ENCODE measurements at places on chromosomes 2 and 18. TPM values are rescaled to one million over a fixed set of nuclear protein-coding genes. Genes with fewer than 3 reads are reported as not detected.

The PLCL1 gene
- total RNA-seq, result 0.09 TPM

The KYNU gene
- total RNA-seq, result 274 TPM

DNA sequence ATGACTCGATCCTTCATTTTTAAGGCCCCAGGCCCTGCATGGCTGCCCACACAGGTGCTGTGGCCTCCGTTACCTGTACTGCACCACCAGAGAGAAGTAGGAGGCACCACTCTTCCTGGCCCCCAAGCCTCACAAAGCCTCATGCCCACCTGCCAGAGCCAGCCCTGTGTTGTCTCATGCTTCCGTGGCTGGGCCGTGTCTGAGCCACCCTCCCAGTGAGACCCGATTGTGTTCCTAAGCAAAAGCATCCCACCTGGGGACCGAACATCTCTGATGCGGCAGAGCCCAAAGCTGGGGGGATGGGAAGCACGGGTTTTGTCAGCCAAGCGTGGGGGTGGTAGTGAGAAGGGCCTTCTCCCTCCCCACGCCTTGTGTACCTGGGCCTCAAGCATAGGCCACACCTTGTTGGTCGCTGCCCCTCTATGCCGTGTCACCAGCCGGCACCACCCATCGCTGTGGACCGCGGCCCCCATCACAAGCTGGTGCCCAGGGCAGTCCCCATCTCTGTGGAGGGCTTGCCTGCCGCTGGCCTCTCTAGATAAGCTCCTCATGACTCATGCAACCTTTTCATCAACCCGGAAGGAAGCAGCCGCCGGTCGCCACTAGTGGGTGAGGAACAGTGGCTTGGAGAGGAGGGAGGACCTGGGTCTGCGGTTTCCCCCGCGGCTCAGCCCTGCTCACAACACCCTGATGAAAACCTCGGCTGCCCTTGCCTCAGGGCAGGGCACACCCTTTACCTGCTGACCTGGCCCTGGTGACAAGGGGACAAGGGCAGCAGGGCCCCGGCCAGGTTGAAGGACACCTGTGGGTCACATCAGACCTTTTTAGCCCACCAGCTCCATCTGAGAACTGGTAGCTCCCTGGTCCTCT is 2.7 kb upstream of the RNPEPL1 start:
- peak; percentile 87 for DNase-seq

The PROKR1 gene
- not detected for total RNA-seq

DNA sequence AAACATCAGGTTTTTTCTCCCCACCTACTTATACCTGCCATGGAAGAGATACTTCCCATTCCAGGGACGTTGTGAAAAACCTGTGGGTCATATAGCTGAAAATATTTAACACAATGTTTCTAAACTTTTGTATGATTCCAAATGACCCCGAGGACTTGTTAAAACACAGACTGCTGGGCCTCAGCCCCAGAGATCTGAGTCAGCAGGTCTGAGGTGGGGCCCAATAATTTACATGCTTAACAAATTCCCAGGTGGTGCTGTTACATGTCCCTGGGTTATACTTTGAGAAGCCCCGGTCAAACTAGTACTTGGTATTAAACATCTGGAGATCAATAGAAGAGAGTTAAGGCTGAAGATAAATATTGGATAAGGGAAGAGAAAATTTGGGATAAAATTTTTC is 71.4 kb upstream of the FRZB start:
- DNase-seq, result no peak

GRCh38 chr2:6785493-6785892 is 80.2 kb downstream of the CMPK2 start:
- DNase-seq, result no peak

- no peak for DNase-seq
Measured at GRCh38 chr2:187168720-187169713, 279.0 kb downstream of the CALCRL start.

DNA sequence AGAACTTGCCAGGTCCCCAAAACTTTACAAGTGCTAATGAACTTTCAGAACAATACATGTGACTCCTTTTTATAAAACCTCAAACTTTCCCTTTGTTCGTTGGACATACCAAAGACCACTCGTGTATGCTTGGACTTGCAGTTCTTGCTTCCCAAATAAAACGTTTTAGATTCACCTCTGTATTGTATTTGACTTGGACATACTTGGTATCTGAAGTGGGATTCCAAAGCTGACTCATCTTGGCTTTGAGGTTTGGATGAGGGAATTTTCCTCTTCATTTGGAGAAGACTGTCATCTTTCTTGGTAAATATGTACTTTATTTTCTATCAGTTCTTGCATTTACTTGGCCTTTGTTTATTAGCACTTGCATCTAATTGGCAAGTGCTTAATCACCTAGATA is 8.0 kb upstream of the CYB5A start:
- DNase-seq, result no peak

DNA sequence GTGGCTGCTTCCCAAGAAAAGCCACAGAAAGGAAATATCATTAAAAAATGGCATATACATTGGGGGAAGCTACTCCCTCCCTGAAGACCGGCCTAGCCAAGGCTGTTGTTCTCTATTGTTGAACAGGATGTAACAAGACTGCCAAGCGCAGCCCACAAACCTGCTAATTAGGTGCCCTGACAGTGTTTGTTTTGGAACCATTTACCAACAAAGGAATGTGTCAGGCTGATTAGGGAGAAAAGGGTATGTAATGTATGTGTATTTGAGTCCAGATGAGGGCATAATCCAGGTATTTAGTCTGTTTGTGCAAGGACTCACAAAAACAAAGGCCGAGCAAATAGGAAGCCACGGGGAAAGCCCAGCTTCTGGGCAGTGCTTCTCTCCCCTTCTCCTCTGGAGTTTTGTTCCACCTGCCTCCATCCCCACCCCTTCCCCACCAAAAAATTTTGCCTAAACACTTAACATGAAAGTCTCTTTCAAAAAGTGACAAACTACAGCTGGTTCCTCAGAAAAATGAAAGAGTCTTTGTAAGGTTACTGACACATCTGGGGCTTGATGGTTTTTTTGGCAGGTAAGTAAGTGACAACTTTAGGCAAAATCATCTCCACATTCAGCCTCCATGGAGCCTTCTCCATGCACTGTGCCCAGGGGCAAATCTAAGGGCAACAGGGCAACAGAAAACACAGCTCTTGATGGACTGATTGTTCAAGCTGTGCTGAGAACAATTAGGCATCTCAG is 78.3 kb upstream of the FZD5 start:
- DNase-seq, result no peak

- DNase-seq, result peak; percentile 90
Measured at GRCh38 chr2:144942516-144943256, 422.8 kb upstream of the ZEB2 start.

- no peak for DNase-seq
Measured at GRCh38 chr18:7470101-7470500, 97.0 kb upstream of the PTPRM start.

DNA sequence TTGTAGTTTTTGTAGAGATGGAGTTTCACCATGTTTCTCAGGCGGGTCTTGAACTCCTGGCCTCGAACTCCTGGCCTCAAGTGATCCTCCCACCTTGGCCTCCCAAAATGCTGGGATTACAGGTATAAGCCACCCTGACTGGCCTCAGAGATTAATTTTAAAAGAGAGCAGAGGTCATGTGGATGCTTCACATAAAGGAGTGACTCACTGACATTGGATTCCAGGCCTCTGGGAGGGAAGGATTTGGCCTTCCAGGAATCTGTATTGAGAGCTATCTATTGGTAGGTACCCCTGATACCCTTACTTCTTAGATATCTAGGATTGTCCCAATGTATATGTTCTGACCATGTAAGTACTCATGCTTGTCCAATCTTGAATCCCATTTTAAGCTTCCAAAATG is 138.4 kb downstream of the FAM161A start:
- no peak for DNase-seq

DNA sequence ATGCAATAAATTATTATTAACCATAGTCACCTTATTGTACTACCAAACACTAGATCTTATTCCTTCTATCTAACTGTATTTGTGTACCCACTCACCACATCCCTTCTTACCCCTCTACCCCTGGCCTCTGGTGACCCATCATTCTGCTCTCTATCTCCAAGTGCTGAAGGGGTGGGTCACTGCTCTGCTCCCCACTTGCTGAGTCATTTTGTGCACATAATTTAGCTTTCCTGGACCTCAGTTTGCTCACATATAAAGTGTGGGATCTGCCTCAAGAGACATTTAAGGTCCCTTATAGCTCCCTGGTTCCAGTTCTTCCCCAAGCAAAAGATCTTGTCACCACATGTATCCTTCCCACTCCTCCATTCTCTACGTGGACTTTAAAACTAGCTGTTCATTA is 169.4 kb downstream of the ZNF385B start:
- DNase-seq, result no peak

Data from NCI-H460 (cell line).